ENCODE measurements at places on chromosomes 12 and 14.

- DNase-seq, result no peak
These were observed 62.2 kb downstream of the CLMN start for GRCh38 chr14:95257521-95257920.

- no peak for DNase-seq
These were observed 982.2 kb upstream of the FBXO33 start for GRCh38 chr14:40414386-40414785.

- DNase-seq, result no peak
These were observed 720.9 kb upstream of the TBX3 start for GRCh38 chr12:115404761-115405470.

- no peak for DNase-seq
These were observed 106.0 kb downstream of the AEBP2 start for GRCh38 chr12:19545301-19545700.

GRCh38 chr12:67456431-67456901, 187.3 kb downstream of the CAND1 start:
- DNase-seq, result peak; percentile 8

GRCh38 chr14:73739899-73740617, 25.9 kb upstream of the PNMA1 start:
- no peak for DNase-seq

GRCh38 chr14:85471744-85472143, 58.2 kb upstream of the FLRT2 start:
- no peak for DNase-seq

DNA sequence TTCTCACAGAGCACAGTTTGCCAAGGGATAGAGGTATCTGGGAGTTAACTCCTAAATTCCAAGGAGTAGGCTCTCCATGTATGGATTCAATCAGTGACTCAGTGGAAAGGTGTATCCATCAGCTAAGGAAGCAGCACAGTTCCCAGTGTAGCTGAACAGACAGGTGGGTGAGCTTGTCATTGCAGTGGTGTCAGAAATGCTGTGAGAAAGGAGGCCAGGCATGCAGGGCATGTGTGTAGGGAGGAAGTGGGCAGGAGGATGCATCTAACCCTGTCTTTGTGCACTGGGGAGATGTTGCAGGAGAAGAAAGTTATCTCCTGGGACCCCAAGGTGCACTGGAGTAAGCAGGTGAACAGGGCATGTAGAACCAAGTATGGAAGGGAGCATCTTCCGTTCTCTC, 539.0 kb downstream of the VRK1 start:
- DNase-seq, result no peak

- DNase-seq, result no peak
These were observed 14.6 kb upstream of the EIF5 start for GRCh38 chr14:103319422-103319821.

GRCh38 chr14:39005044-39005880, 97.8 kb downstream of the SEC23A start:
- no peak for DNase-seq

DNA sequence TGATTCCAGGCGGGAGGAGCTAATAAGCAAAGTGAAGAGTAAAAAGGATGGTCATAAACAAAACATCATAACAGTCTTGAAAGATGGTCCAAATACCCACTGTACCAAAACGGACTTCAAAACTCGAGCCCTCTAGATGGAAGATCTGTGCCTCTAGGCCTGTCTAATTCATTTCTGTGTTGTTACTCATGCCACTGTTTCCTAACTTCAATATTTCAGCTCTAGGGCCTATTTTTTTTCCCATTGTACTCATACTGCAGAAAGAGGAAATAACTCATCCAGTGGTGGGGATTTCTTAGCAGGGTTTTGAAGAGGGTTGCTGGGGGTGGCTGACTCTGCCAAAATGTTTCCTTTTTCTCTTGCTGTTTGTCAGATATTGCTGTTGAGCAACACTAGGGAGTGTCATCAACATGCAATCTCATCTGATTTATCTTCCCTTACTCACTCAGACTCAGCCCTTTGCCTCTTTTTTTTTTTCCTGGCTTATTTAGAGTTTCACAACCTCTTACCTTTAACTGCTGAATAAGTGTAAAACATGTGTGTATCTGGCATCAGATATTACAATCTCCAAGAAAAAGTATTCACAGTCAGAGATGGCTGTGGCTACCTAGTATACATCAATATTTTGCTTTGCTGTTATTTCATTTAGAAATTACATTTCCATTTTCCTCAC, 189.6 kb downstream of the DUSP6 start:
- DNase-seq, result peak; percentile 20

DNA sequence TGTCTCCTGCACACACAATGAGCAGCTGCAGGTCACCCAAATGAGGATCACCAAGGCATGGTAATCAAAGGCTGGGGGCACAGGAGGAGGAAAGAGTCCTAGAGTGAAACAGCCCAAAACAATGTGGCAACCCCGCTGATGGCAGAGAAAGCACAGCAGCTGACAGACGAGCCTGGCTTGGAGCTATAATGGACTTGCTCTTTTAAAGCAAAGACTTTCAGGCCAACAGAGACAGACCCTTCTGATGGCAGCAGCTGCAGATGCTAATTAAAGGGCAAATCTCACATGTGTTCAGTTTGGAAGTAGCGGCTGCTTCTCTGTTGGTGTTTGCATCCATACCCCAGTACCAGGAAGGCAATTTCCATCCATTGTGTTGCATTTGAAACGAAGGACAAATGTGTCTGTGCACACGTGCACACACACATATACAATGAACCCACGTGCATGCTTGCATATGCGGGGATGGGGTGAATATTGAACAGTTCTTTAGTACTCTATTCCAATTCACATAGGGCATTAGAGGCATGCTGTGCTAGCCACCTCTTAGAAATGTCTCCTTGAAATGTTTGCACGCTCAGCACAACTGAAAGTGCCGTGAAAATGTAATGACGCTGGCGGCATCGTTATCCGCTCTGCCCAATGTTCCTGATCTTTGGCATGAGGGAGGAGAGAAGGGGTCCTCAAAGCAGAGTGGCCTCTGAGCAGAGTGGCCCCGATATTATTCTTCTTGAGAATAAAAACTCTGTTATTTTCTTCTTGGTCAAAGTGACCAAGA, 38.1 kb downstream of the CIT start:
- no peak for DNase-seq

- no peak for DNase-seq
These were observed 107.2 kb downstream of the PDE3A start for GRCh38 chr12:20475542-20475941.

- DNase-seq, result peak; percentile 29
These were observed 101.2 kb upstream of the STXBP6 start for GRCh38 chr14:25150934-25151790.

GRCh38 chr12:80531646-80532045, 87.6 kb downstream of the PTPRQ start:
- no peak for DNase-seq

- no peak for DNase-seq
These were observed 23.0 kb upstream of the JDP2 start for GRCh38 chr14:75404847-75405246.

DNA sequence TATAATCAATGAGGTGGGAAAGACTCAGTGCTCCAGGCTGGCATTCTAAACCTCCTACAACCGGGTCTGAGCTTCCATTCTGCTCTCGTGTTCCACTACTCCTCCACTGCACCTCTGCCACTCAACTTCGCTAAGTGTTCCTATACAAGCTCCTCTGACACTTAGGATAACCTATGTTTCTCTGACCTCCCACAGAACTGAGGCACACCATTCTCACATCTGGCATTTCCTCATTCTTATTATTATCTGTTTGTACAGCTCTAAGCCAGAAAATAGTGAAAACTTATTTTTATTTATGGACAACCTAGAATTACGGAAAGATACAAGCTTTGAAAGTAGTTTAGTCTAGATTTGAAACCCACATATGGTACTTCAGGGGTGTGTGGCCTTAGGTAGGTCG, 127.0 kb downstream of the MED13L start:
- no peak for DNase-seq

DNA sequence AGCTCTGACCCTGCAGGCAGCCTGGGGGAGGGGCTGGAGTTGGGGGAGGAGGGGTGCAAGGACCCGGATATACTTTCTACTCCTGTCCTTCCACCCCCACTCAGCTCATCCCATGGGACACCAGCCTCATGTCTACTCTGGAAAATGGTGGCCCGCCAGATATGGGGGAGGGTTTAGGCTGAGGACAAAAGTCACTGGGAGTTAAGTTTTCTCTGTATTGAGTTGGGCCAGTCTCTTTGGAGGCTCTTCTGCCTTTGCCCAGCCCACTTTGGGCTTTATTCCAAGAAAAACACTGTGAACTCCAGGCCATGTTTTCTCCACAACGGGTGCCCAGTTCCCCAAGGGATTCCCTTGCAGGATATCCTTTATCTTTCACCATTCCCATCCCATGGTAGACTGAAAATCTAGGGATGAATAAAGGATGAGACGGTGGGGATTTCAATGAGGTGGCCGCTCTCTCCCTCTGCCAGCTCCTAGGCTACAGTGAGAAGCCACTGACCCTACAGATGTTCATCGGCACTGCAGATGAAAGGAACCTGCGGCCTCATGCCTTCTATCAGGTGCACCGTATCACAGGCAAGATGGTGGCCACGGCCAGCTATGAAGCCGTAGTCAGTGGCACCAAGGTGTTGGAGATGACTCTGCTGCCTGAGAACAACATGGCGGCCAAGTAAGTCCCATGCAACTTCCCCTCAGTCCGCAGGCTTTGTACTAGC, 4.9 kb downstream of the NFATC4 start:
- DNase-seq, result no peak

DNA sequence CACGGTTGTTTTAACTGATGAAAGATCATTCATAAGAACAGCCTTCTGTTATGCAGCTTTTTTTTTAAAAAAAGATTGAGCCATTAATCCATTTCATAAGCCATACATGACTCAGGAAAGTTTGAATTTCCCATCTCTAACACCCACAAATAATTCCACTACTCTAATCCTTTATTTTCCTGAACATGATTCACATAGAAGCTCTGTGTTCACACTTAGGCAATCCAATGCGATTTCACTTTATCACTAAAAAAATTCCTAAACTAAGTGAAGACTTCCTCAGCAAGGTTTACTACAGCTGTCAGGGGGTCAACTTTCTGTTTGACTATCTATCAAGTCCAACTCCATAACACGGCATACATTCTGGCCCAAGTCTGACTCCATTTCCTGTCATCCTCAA, 25.9 kb downstream of the PKP2 start:
- DNase-seq, result no peak

GRCh38 chr12:9851050-9851449, 18.1 kb downstream of the CLEC2B start:
- DNase-seq, result no peak

GRCh38 chr12:74619884-74620283, 82.2 kb downstream of the ATXN7L3B start:
- no peak for DNase-seq

DNA sequence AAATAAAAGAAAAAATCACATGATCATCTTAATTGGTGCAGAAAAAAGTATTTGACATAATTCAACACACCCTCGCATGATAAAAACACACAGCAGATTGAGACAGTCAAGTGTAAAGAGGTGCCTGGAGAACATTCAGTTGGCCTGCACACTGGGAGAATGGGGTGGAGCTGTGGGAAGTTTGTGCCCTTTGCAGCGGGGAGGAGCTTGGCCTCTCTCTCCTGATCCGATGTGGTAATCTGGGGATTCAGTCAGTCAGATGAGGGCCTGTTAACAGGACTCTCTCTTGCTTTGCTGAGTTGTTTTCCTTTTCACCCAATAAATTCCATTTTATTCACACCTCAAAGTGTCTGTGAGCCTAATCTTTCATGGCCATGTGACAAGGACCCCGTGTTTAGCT, 5.9 kb downstream of the SERPINA6 start:
- no peak for DNase-seq

DNA sequence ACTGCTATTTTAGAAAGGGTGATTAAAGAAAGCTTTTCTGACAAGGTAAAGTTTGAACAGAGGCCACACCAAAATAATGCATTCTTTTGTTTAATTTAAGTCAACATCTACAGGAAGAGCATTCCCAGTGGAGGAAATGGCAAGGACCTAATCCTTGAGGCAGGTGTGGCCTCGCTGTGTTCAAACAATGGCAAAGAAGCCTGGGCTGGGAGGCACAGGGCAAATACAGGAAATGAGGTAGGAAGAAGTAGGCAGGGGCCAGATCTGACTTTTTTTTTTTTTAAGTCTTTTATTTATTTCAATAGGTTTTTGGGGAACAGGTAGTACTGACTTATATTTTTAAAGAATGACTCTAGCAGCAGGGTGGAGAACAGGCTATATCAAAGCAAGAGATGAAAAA, 53.5 kb downstream of the ARMH4 start:
- no peak for DNase-seq

- no peak for DNase-seq
These were observed 434.1 kb upstream of the RPL10L start for GRCh38 chr14:47085678-47086077.

DNA sequence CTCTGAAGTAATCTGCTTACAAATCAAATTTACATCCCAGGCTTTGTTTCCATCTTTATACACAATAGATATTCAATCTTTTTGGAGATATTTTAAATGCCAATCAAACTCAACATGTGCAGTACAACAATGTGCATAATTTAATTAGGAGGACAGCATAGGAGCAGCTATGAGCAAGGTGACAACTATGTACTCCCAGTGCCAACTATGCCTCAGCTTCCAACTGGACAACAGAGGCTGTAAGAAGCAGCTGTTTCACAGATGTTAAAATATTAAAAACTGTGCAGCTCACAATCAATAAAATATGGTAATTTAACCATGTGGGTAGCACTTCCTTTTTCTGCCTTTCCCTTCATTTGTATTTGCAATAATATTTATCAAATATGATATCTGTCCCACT, 99.9 kb downstream of the ST8SIA1 start:
- DNase-seq, result no peak

DNA sequence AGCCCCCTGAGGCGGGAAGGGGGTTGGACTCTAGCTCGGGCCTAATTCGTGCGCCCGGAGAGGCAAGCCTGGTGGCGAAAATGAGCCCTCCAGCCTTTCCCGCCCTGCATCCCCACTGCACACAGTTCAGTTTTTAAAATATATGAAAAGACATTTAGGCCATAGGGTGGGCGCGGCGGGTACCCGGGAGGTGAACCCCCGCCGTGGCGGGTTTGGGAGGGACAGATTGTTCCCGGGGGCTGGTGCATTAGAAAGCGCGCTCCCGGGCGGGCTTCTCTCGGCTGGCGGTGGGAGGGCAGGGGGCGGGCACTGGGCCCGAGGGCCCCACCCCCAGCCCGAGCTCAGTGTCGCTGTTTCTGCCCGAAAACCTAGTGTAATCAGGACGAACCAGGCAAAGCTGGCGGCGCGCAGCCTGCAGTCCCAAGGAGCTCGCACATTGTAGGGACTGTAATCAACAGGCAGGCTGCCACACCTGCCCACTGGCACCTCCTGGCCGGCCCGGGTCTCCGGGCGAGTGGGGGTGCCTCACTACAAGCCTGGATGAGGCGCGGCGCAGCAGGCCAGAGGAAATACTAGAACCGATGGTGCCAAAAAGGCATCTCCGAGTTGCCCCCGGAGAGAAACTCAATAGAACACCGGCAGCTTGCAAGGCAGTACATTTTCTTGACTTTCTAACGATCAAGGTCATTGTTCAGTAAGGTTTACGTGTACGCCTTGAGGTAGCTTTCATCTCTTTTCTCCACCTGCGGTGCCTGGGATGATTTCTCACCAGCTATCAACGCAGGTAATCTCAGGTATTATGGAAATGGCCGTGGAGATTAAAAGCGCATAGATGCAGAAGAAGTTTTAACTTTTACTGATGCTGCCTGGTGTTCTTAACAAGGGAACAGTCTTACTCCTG, 764 bp upstream of the SPTB start:
- peak; percentile 27 for DNase-seq

All from midbrain (tissue), 1 donor.